Tibial nerve (tissue), 4 donors: ENCODE measurements at places on chromosomes 2 and 18. TPM values are rescaled to one million over a fixed set of nuclear protein-coding genes. Genes with fewer than 3 reads are reported as not detected.

- H3K36me3 ChIP-seq = no peaks in the 10 kb centered on the region
- DNase-seq = no peak
Observed at GRCh38 chr2:88871336-88871735, 179.9 kb downstream of the RPIA start.

GRCh38 chr18:62023536-62023935 lies 130.7 kb upstream of the RNF152 start:
- no peaks in the 10 kb centered on the region for H3K27me3 ChIP-seq
- H3K4me3 ChIP-seq = no peak overlapping the region
- no peak for DNase-seq
- H3K4me1 ChIP-seq = no peaks in the 10 kb centered on the region

DNA sequence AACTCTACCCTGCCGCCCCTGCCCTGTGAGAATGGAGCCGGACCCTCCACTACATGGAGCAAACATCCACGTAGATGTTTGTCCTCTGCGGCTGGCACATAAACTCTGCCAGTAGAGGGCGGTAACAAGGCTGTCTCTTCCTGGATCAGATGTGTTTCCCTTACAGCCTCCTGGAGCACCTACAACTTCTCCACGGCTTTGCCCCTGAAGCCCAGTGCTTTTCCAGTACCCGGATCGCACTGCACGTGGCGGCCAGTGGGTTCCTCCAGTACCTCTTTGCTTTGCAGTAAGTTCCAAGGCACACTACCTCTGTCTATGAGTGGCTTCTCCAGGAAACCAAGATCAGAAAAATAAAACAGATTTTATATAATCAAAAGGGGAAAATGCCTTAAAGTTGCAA lies 651.3 kb downstream of the DCDC2C start:
- H3K4me3 ChIP-seq = no peak overlapping the region
- no peak overlapping the region for H3K27ac ChIP-seq
- no peaks in the 10 kb centered on the region for H3K27me3 ChIP-seq
- H3K36me3 ChIP-seq = no peaks in the 10 kb centered on the region
- H3K4me1 ChIP-seq = no peaks in the 10 kb centered on the region
- DNase-seq = no peak

DNA sequence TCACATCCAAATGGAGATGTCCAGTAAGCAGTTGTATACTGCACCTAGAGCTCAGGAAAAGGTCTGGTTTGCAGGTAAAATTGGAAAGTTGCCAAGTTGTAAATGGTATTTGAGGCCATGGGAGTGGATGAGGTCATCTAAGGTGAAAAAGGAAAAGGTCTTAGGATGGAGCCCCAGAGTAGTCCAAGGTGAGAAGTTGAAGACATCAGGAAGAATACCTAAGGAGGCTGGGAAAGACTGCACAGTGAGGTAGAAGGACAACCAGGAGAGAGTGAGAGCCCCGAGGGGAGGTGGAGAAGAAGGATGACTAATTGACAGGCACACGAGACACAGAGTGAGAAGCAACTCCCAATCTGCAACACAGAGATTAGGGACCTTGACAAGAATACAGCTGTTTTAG lies 10.7 kb downstream of the DPP4 start:
- H3K27ac ChIP-seq = no peak overlapping the region
- no peaks in the 10 kb centered on the region for H3K36me3 ChIP-seq
- H3K27me3 ChIP-seq = no peaks in the 10 kb centered on the region
- DNase-seq = no peak
- no peaks in the 10 kb centered on the region for H3K4me1 ChIP-seq
- no peak overlapping the region for H3K4me3 ChIP-seq

DNA sequence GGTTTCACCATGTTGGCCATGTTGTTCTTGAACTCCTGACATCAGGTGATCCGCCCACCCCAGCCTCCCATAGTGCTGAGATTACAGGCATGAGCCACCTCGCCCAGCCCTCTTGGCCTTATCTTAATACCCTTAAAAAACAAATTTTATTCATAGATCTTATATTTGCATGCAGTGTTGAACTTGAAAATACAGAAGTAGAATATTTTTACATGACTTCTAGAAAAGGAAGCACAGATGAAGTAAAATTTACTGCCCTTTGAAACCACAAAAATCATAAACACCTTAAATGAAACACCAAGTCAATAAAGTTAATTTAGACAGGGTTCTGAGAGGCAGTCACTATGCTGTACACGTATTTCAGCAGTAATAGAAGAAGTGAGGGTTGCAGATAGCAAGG lies 145.7 kb downstream of the CERS6 start:
- no peak for DNase-seq
- no peaks in the 10 kb centered on the region for H3K4me1 ChIP-seq
- H3K27me3 ChIP-seq = no peaks in the 10 kb centered on the region
- no peaks in the 10 kb centered on the region for H3K36me3 ChIP-seq
- no peak overlapping the region for H3K4me3 ChIP-seq

DNA sequence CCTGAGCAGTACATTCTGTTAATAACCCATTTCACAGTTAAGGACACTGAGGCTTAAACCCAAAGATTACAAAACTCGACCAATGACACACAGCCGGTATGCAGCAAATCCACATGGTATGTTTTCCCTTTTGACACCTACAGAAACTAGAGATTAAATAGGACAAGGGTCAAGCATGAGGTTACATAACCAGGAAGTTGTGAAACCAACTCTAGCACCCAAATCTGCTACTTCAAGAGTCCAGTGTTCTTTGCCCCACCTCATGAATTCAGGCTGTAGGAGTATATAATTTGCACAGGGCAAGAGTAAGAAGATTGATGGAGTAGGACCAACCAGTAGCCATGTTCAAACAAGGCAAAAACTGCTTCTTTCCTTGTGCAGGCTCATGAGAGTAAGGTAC lies 249.8 kb downstream of the BCL11A start:
- DNase-seq = no peak
- H3K4me3 ChIP-seq = no peak overlapping the region
- H3K4me1 ChIP-seq = no peaks in the 10 kb centered on the region
- H3K36me3 ChIP-seq = no peaks in the 10 kb centered on the region

- no peak overlapping the region for H3K4me3 ChIP-seq
- no peak overlapping the region for H3K27ac ChIP-seq
- H3K4me1 ChIP-seq = peaks cover 2% of the 10 kb centered on the region
- no peaks in the 10 kb centered on the region for H3K27me3 ChIP-seq
- no peak for DNase-seq
Observed at GRCh38 chr2:232022718-232023117, 61.2 kb downstream of the DIS3L2 start.

DNA sequence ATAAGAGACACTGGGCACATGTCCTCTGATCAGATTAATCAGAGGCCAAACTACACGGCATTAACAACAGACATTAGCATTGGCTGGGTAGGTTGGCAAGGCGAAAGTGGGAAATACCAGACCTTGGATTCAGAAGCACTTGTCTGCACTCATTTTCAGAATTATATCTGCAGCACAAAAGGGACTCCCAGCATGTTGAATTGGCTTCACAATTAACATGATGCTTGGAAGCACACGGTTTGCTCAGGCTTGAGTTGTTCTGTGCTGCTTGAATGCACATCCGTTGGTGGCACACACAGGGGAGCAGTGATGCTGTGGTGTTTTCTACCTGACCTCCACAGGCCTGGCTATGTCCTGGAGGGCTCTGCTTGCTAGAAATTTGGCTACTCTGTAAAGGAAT lies 83.9 kb downstream of the ACTR3 start:
- no peaks in the 10 kb centered on the region for H3K4me1 ChIP-seq
- no peak for DNase-seq
- no peaks in the 10 kb centered on the region for H3K27me3 ChIP-seq
- H3K36me3 ChIP-seq = no peaks in the 10 kb centered on the region
- H3K4me3 ChIP-seq = no peak overlapping the region

DNA sequence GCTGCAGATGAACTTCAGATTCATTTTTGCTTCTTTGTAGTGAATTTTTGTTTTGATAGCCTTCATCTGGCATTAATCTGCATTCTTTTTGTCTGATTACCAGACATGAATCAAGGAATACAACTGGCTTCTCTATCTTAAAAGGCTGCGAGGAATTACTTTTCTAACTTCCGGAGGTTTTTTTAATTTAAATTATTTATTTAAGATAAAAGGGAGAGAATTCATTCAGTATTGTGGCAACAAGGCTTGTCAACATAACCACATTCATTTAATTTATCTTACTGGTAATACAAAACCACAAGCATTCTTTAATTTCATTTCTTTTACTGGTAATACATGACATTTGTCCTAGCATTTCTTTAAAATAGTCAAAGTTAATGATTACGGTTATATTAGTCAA lies 36.0 kb downstream of the CSRNP3 start:
- H3K4me3 ChIP-seq = no peak overlapping the region
- no peak overlapping the region for H3K27ac ChIP-seq
- no peaks in the 10 kb centered on the region for H3K4me1 ChIP-seq
- H3K27me3 ChIP-seq = no peaks in the 10 kb centered on the region
- no peaks in the 10 kb centered on the region for H3K36me3 ChIP-seq

- no peak overlapping the region for H3K27ac ChIP-seq
- no peaks in the 10 kb centered on the region for H3K27me3 ChIP-seq
- H3K4me1 ChIP-seq = no peaks in the 10 kb centered on the region
- no peak for DNase-seq
- H3K4me3 ChIP-seq = no peak overlapping the region
- H3K36me3 ChIP-seq = no peaks in the 10 kb centered on the region
Observed at GRCh38 chr18:7349181-7349837, 118.4 kb downstream of the LRRC30 start.

IL1A gene
- total RNA-seq = not detected

ZNF521 gene
- 32.7 TPM for total RNA-seq

TEKT4 gene
- total RNA-seq = not detected

PDE11A gene
- total RNA-seq = 1.7 TPM
